ENCODE measurements at places on chromosomes 7 and 10.

- no peak for DNase-seq
Observed at GRCh38 chr10:62459072-62459471, 84.9 kb downstream of the ZNF365 start.

DNA sequence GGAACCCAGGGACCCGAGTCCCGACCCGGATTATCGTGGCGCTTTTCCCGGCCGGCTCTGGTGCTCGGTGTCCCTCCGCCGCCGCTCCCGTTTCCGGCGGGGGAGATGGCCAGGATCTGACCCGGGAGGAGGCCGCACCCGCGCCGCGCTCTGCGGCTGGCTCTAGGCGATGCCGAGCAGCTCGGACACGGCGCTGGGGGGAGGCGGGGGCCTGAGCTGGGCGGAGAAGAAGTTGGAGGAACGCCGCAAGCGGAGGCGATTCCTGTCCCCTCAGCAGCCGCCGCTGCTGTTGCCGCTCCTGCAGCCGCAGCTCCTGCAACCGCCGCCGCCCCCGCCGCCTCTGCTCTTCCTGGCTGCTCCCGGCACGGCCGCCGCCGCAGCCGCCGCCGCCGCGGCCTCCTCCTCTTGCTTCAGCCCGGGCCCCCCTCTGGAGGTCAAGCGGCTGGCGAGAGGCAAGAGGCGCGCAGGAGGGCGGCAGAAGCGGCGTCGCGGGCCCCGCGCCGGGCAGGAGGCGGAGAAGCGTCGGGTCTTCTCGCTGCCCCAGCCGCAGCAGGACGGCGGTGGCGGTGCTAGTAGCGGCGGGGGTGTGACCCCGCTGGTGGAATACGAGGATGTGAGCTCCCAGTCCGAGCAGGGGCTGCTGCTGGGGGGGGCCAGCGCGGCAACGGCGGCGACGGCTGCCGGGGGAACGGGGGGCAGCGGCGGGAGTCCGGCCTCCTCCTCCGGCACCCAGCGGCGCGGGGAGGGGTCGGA, 593 bp downstream of the CDK13 start:
- DNase-seq: peak; percentile 29

DNA sequence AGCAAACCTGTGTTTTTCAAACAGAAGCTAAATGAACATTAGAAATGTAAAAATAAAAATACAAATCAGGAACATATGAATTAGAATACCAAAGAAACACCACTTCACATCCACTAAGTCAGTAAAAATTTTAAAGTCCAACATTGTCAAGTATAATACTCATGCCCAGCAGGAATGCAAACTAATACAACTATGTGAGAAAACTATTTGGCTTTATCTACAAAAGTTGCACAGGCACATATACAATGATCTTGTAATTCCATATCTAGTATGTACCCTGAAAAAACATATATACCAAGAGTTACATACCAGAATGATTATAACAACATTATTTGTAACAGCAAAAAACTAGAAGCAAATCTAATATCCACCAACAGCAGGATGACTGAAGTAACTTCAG, 91.1 kb downstream of the RNF32 start:
- no peak for DNase-seq

DNA sequence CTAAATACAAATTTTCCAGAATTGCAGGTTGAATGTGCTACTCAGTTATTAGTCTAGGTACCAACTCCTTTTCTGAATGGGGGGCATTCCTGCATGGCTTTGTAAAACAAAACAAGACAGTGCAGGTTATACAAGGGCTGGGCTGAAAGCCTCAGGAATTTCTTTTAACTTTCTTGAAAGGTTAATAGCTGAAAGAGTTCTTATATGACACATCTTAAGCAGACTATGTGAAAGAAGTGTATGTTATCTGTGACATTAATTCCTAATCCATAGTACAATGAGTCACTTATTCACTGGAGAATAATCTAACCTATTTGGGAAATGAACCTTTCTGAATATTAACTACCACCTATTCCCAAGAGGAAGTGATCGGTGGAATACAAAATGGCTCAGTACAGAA, 115.6 kb upstream of the FAM133B start:
- no peak for DNase-seq

- peak; percentile 67 for DNase-seq
Observed at GRCh38 chr7:55140221-55140940, 121.6 kb downstream of the EGFR start.

GRCh38 chr10:26528715-26529393, 90.7 kb downstream of the APBB1IP start:
- peak; percentile 64 for DNase-seq

- DNase-seq: no peak
Observed at GRCh38 chr10:33869481-33869880, 535.0 kb upstream of the NRP1 start.

- DNase-seq: no peak
Observed at GRCh38 chr7:116598861-116599260, 73.1 kb upstream of the MET start.

- DNase-seq: no peak
Observed at GRCh38 chr7:121874298-121874697, 1.3 kb downstream of the PTPRZ1 start.

GRCh38 chr7:93407239-93407638, 167.3 kb downstream of the CALCR start:
- DNase-seq: no peak

- DNase-seq: no peak
Observed at GRCh38 chr10:2944788-2945187, 122.6 kb upstream of the PFKP start.

DNA sequence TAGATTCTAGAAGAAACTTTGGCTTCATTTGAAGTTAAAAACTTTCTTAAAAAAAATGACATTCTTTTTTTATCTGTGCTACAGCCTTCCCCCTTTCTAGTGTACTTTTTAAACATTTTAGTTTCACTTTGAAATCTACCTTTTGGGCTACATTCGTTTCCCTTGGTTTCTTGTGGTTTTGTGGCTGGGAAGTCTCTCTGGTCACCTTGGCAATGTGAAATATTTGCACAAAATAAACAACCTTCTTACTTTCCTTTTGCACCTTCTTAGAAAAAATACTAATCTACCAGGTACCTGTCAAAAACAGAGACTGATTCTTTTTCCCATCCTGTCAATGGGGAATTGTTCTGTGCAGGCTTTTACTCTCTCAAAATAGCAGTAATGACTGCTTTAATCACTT, 350.2 kb downstream of the GATA3 start:
- DNase-seq: peak; percentile 20

DNA sequence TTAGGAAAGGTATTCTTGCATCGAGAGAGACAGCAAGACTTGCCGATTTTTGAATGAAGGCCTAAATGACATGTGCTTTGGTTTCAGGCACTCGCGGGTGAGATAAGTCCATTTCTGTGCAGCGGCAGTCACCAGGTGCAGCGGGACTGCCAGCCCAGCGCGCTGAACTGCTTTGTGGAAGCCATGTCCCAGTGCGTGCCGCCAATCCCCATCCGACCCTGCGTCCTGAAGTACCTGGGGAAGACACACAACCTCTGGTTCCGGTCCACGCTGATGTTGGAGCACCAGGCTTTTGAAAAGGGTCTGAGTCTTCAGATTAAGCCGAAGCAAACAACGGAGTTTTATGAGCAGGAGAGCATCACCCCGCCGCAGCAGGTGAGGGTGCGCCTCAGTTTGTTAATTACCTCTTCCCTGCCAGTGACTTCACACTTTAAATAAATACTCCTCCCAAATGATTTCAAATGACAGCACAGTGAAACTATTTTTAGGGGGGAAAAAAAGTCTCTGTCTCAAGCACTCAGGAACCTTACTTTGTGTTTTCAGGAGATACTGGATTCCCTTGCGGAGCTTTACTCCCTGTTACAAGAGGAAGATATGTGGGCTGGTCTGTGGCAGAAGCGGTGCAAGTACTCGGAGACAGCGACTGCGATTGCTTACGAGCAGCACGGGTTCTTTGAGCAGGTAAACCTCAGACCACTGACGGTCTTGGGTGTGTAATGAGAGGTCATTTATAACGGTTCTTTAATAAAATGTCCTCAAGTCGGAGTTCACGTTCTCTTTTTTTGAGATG, 98.3 kb downstream of the TRRAP start:
- DNase-seq: no peak

DNA sequence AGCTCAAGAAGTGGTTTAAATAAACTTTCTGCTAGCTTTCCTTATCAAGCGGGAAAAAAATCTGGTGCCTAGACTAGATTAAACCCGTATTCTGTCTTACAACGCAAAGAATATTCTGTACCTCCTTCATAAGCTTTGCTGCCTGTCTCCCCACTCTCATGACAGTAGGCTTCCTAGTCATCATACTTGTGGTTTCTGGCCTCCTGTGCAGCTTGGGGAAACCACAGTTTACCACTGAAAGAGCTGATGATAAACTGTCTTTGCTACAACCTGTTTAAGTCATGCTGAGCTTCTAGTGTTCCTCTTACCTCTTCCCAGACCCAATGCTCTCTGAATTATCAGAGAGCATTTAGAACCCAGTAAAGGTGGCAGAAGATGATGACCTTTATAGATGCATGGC, 55.0 kb downstream of the PODXL start:
- no peak for DNase-seq
